Astrocyte of the cerebellum (primary cell): ENCODE measurements at places on chromosomes 13 and 19.

- DNase-seq: no peak
Measured at GRCh38 chr19:14442891-14443631, 10.0 kb downstream of the PKN1 start.

DNA sequence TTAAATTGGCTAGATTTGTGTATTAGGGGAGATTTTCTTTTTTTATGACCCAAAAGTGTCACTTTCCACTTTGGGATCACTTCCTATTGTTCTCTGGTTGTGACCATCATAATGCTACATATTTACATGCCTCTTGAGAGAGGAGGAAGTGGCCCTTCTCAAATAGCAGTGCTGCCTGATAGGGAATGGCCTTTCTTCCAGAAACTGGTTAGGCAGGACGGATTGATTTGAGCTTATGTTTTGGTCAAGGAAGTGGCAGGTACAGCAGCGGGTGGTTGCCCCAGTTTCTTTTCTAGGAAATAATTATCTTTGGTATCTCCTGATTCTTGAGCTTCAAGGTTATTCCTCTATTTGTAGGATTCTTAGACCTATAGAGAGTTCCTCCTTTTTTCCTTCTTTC is 21.9 kb upstream of the WTIP start:
- DNase-seq: no peak

DNA sequence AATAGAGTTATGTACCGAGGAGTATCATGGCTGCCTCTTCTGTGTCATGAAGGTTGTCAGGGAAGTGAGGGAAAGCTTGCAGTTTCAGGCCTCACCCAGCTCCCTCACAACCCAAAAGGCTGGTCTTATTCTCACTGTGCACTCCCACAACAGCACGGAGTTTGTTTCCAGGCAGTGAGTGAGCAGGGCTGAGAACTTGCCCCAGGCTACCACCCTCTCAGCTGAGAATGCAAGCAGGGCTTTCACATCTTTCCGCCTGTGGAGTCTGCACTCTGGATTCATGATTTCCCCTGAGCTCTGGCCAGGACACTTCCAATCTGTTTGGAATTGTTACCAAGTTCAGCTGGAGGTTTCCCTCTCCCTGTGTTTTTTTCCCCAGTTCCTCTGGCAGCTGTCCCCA is 2284.7 kb upstream of the PCDH20 start:
- DNase-seq: no peak

GRCh38 chr13:110819203-110820014 is 95.5 kb downstream of the ANKRD10 start:
- peak; percentile 24 for DNase-seq
